ENCODE measurements at places on chromosomes 3 and 15.

GRCh38 chr3:42515391-42515916 lies 13.0 kb downstream of the VIPR1 start:
- no peak for DNase-seq

DNA sequence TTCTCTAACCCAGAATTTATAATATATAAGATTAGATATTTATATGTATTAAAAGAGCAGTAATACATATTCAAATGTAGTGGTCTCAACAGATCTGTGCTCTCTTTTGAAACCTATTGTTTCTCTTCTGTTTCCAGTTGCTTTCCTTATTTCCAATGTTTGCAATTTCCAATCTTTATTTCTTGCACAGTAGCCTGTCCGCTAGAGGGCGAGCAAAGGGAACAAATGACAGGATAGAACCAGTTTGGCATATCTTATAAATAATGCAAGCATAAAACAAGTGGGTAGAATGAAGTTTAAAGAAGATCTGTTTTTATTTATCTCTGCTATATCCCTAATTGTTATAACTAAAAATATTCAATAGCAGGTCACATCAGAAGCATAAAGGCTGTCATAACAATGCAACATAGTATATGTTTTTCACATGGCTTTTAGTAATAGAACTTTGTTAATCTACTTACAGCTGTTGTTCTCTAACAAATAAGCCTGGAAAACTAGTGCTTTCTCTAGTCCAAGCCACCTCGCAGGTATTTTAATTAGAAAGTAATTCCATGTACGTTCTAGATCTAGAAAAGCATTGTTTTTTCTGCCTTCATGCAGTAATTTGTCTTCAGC lies 15.1 kb upstream of the TCAIM start:
- peak; percentile 87 for DNase-seq

GRCh38 chr3:38454884-38455638 lies 1.4 kb downstream of the ACVR2B start:
- peak; percentile 93 for DNase-seq

GRCh38 chr15:81516461-81516860 lies 142.4 kb upstream of the TMC3 start:
- no peak for DNase-seq

GRCh38 chr15:57873564-57874209 lies 167.2 kb downstream of the POLR2M start:
- no peak for DNase-seq

DNA sequence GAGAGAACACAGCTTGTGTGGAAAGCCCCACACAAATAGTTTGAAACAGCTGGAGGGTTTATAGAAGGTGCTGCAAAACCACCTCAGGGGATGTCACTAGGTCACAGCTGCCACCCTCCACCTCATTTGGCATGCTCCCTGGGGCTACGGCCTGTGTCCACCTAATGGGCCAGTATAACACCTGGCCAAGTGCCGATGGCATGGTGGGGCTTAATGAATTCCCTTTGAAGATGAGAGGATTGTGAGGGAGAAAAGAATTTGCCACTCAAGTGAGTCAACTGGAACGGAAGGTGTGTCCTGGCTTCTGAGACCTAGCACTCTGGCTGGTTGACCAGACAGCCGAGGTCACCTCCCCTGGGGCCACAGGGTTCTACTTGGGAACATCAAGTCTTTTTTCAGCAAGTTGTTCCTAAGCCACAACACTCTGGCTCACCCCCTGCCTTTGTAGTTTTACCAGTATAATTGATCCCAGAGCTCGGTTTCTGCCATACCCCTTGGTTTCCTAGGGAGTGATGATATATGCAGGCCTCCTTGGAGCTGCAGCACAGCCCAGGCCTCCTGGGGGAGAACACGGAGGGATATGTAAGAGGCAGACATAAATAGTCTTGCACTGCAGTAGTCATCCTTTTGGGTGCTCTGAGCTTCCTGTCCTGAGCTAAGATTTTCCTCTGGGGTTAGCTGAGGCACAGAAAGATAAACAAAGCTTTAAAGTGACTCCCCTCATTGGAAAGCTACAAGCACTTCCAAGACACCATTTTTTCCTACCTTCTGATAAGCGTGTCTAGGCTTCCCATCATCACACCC lies 178.2 kb upstream of the LPP start:
- peak; percentile 79 for DNase-seq

- DNase-seq: peak; percentile 78
Observed at GRCh38 chr15:84981711-84982300, at the start of gene PDE8A. PDE8A (plus strand) TSS chr15:84981856; CDS start chr15:84982163, 307 bp downstream.

DNA sequence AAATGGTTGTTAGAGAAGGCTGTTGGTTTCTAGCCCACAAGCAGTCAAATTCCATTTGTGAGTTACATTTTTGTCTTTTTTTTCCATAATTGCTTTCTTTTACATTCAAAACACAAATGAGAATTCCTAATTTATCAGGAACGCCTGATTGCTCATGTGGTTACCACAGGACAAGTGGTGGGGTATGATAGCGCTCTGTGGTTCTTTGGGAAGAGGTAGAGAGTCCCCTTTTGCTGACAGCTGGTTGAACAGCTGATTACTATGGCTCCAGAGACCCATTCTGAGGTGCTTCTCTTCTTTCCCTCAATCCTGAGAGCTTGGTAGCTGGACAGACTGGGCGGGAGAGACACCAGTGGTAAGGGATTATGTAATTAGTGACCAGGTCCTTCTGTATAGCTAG lies 24.4 kb downstream of the CNOT10 start:
- DNase-seq: no peak

DNA sequence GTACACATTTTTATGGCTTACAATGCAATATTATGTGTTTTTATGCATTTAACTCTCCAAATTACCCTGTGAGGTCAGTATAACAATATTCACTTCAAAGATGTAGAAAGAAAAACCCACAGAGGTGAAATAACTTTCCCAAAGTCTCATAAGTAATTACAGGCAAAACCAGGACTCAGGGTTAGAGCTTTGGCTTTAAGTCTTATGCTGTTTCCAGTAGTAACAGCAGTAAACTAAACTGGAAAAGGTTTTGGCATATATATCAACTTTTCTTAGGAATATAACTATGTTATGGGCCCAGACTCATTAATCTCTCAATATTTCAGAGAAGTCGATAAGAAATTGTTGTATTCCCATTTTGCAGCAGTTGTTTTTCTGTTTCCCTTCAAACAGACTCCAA lies 206.3 kb upstream of the KCNMB2 start:
- no peak for DNase-seq
